ENCODE measurements at places on chromosomes 1 and 21.

GRCh38 chr1:17742583-17742982 lies 12.6 kb upstream of the ACTL8 start:
- no peak for DNase-seq

DNA sequence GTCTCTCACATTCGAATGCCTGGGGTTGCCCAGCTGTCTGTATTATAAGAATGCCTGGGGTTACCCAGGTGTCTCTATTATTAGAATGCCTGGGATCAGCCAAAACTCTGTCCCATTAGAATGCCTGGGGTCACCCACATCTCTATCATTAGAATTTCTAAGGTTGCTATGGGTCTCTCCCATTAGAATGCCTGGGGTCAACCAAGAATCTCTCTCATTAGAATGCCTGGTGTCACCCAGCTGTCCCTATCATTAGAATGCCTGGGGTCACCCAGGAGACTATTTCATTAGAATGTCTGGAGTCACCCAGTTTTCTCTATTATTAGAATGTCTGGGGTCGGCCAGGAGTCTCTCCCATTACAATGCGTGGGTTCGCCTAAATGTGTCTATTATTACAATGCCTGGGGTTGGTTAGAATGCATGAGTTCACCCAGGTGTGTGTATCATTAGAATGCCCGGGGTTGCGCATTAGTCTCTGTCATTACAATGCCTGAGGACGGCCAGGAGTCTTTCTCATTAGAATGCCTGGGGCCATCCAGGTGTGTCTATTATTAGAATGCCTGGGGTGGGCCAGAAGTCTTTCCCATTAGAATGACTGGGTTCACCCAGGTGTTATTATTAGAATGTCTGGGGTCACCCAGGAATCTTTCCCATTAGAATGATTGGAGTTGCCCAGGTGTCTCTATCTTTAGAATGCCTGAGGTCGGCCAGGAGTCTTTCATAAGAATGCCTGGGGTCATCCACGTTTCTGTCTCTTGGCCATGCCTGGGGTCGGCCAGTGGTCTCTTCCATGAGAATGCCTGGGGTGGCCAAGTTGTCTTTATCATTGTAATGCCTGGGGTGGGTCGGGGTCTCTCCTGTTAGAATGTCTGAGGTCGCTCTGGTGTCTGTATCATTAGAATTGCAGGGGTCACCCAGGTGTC lies 59.6 kb downstream of the RNF187 start:
- DNase-seq, result no peak

DNA sequence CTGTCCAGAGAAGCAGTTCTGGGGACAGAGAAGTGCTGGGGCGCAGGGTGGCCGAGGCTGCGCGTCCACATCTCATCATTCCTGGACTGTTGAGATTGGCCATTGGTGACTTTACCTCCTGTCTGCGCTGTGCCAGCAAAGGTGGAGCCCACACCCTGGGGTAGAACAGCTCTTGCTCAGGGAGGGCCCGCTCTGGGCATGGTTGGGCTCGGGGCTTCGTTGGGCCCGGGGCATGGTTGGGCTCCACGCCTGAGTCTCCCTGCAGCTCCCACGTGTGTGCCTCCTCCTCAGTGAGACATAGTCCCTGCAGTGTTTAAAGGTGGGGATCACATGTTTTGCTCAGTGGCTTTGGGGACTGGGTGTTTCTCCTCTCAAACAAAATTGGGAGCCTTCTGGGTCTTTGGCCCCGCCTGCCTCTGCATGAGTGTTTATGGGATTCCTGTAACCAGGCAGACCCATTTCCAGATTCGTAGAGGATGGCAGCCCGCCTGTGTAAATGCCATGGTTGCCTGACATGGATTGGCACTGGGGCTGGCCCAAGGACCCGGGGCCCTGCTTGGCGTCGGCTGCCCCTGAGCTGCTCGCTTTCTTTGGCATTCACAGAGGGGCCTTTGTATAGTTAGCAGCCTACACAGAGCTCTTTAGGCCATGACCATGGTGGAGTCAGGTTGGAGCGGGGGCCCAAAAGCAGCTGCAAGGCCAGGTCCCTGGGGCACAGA lies 104.6 kb downstream of the TLR5 start:
- no peak for DNase-seq

- DNase-seq, result no peak
Measured at GRCh38 chr21:27040738-27041469, 74.0 kb upstream of the ADAMTS5 start.

DNA sequence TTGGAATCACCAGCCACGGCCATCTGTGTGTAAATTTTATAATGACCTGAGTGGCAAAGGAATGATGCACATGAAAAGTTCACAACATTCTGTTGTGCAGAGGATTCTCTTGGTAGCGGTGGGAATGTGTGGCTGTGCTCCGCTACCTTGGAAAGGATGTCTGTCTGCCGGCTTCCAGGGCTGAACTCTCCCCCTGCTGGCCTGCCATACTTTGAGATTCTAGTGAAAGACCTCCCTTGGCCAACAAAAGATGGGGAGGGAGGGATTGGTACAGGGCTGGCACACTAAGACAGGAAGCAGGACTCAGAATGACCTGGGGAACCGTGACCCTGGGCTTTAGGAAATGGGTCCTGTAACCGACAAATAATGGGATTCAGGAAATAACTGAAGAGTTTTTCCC lies 194.5 kb upstream of the PLD5 start:
- no peak for DNase-seq

DNA sequence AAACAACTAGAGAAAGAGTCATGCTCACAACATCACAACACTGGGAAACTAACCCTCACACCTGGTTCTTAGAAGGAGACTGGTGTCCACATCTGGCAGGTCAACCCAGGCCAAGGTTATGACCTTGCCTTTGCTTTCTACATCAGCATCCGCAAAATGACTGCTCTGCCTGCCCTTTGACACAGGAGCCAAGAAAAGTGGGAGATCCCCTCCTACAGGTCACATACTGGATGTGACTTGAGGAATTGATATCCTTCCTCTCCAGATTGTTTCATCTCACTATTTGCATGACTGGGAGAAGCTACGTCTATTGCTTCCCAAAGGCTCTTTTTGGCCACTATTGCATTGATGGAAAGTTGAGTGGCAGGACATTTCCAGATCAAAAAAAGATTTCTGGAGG lies 115.5 kb downstream of the MIS18A start:
- DNase-seq, result no peak

DNA sequence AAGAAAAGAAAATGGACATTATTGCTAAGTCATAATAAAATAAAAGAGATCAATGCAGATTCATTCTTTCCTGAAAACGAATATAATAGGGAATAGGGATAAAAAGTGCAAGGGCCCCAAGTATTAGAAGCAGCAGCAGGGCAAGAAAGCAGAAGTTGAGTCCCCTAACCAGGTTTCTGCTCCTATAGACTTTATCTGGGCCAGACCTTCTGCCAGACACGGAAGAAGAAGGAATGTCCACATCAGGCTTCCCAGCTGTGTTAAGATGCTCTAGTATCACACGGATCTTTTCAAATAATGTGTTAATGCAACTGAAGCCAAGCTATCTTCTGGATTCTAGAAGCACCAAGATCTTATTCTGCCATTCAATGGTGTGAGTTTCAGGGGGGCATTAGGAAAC lies 26.9 kb downstream of the CD244 start:
- no peak for DNase-seq

- DNase-seq, result no peak
Measured at GRCh38 chr1:55822891-55823290, 607.7 kb upstream of the USP24 start.

- DNase-seq, result no peak
Measured at GRCh38 chr1:6257541-6258069, 3.3 kb downstream of the GPR153 start.

Measured in NCI-H2171 (cell line).